Stimulated activated CD4-positive, alpha-beta T cell treated with anti-CD3 and anti-CD28 coated beads, Interleukin-1b, Interleukin-23, amount 100 ng/mL, for 24 hours (primary cell): ENCODE measurements at places on chromosomes 7 and 10.

DNA sequence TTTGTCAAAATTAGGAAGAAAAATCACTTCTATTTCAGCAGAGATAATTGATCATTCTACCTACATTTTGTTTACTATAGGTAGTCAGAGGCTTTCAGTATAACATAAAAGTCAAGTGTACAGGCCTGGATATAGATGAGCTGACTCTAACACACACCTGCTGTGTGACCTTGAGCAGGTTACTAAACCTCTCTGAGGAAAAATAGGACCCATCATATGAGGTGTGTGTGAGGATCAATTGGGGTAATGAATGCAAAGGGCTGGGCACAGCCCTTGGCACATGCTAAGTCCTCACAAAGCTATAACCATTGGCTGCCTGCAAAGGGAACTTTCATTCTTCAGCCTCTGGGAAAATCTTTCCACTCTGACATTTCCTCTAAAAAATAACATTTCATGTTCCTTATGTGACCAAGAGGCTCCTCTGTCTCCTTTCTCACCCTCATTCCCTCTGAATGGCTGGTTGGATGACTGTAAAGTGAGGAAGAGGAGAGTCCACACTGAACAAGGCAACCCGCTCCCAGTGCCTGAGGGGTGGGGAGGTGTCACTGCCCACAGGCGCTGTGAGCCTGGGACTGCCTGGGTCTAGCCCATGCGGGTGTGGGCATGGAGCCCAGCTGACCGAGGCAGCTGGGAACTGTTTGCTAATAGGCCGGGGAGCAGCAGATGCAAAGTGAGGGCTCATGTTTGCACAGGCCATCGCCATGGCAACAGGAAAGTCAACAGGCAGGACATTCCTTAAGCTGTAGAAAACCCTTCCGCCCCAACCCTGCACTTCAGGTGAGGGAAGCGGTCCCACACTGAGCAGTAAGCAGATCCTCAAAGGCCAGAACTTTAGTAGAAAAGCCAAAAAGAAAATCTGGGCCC is 36.8 kb downstream of the MYOF start:
- DNase-seq: no peak

DNA sequence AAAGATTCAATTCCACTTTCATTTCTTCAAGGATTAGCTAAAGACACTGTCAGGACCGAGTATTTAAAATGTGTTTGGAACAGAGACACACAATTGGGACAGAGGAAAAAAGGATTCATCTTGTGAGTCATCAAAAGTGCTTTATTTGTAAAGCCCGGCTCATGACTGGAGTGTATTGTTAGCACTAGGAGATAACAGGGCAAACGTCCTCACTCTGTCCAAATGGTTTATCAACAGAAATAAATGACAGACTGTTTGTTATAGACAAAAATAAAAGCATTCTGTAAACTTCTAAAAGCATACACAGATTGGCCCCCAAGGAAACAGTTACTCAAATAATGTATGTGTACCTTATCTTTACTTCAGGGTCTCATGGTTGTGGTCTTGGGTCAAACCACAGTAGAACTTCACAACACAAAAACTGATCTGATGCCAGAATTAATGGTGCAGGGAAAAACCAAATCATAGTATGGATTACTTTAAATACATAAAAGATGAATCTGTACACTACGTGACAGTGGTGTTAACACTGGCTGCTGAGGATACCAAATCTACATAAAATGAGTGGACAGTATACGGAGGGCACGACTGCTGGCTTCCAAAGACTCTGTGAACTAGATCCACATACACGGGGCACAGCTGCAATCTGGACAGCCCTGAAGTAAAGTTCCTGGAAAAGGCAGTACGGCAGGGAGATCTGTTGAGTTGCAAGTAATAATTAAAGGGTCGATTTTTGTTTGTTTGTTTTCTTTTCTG is 179.4 kb downstream of the PIP4K2A start:
- DNase-seq: no peak

DNA sequence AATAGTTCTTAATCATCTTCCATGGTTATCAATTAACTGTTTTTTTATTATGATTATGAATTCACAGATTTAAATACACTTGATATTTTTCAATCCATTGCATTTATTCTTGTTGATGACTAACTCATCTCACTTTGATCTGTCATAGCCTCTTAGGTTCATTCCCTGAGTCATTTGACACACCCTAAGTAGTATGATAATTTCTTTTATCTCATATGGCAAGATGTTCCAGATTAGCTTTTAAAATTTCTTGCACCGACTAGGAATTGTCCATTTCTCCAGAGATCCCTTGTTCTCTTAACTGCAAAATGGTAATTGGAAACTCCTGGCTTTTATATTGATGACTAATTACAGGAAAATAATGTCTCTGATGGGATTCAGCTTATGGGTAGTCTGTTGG is 87.6 kb upstream of the CCDC6 start:
- no peak for DNase-seq

GRCh38 chr7:27053153-27053552 is 42.6 kb downstream of the HOXA1 start:
- no peak for DNase-seq

GRCh38 chr10:79335470-79336235 is 11.6 kb upstream of the PPIF start:
- DNase-seq: no peak

DNA sequence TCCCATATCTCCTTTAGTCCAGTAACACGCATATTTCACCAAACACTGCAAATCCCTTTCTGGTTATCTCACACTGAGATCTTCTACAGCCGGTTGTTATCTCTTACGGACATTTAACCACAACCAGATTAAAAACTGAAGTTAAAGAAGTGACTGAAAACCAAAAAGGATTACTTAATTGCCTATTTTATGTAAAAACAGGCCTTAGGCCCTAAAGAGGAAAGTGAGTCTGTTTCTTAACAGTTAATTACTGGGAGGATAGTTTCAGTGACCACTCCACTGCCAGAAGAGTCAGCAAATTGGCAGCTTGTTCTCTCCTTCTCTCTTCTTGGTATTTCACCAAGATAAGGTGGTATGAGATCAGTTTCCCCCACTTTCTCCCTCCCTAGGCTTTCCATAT is 161.9 kb upstream of the MEOX2 start:
- DNase-seq: no peak

DNA sequence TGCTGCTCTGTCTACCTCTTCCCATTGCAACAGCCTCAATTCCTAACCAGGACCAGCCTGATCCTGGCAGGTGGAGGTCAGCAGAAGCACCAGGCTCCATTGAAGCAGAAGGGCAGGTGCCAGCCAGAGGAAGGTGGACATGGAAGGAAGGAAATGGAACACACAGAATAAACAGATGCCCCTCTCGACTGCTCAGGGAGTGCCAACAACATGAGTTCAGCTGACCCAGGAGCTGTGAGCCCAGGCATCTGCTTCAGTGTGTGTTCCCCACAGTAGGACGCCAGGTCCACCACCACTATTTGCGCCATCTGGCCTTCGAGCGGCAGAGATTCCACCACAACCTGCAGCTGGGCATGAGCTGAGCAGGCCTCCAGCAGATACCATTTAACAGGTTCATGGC is 56.7 kb downstream of the GPAM start:
- DNase-seq: no peak

DNA sequence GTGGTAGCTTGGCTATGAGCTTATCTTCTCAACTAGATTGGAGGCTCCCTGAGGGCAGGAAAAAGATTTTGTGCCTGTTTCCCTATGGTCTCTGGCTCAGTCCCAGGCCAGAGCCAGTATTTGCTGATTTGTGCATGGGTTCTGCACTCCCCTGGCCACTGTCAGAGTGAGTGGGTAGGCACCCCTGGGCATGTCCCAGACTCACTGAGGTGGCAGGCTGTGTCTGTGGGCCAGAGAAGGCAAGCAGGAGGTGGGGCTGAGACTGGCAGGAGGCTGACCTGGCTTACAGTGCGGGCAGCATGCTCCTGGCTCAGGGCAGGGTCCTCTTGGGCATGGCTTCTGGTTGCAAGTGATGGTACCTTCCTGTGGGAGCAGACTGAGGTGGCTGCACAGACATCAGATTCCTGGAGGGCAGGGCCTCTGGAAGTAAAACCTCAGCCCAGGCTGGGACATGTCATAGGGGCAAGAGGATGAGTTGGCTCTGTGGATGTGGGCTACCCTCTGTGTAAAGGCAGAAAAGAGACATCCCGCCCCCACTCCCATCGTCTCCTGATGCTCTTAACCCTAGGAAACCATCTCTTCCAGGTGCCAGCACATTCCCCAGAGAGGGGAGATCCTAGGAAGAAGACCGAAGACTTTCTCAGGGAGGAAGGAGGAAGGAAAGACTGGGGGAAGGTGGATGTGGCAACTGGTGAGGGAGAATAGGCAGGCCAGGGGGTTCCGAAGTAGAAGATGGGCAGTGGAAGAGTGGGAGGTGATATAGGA is 4.3 kb downstream of the KCP start:
- no peak for DNase-seq

GRCh38 chr7:100221231-100221718 is 1.5 kb downstream of the PVRIG start:
- no peak for DNase-seq

GRCh38 chr7:12573885-12574284 is 3.4 kb downstream of the SCIN start:
- no peak for DNase-seq

GRCh38 chr7:64688988-64689387 is 23.1 kb downstream of the ZNF107 start:
- DNase-seq: no peak

- no peak for DNase-seq
These were observed 271.6 kb downstream of the ELFN1 start for GRCh38 chr7:1941464-1942242.

DNA sequence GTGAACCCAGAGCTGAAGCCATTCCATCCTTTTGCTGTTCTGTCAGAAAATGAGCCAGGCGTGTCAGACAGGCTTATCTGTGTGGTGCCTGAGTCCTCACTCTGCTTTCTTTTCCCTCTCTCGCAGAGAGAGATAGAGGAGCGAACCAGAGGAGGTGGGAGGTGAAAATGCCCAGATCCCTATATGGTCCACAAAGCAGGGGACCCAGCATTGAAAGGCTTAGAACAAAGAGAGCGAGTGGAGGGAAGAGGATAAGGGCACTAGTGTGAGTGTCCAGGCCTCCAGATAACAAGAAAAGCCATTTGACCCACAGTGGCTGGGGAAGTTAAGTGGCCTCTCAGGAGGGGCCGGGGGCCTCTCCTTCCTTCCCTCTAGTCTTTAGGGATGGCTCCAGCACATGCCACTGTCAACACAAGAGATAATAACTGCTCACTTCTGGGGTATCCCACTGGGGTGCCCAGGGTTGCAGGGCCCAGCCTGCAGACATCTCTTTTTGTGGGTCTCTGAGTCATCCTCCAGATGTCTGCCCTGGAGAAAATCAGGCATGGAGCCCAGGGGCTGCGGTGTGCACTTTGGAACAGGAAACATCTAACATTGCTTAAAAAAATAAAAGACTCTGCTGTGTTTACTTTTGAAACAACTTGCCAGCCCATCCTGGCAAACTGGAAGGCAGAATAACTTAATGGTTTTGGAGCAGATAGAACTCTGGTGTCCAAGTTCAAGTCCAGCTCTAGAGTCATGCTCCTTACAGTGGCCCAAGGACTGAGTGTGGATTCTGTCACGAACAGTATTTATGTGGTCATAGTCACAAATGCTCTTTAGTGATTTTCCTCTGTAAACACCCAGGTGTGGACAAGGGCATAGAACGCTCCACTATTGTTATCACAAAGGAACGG is 189.5 kb downstream of the CXCL12 start:
- DNase-seq: no peak

GRCh38 chr10:70418229-70418628 is 14.3 kb downstream of the EIF4EBP2 start:
- DNase-seq: no peak

- no peak for DNase-seq
These were observed 15.6 kb upstream of the SLC25A13 start for GRCh38 chr7:96337519-96337918.

DNA sequence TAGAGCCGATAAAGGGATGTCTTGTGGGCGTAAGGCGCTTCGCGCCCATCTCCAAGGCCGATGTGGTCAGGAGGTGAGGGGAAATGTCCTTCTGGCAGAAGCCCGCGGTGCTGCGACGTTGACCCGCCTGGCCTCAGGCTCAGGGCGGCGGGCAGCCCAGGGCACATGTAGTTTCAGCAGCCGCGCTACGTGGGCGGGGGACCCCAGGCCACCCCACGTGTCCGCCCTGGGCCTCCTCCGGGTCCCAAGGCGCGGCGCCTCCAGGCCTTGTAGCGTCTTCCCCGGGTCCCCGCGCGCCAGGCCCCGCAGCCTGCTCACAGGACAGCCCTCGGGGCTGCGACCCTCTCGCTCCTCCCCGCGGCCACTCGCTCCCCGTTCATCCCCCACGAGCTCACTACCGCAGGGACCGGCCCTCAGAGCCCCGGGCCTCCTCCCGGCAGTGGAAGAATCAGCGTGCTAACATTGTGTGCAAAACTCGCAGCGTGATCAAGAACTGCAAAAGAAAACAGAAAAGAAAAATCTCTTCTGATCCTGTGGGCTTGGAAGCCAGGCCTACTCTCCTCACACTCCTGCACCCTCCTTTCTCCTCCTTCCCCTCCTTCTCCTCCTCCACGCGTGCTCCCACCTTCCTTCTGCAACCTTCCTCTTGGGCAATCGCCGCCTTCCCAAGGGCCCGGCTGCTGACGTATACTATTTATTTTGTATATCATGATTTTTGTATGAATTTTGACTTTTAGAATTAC is 4.4 kb upstream of the TBX20 start:
- DNase-seq: no peak

DNA sequence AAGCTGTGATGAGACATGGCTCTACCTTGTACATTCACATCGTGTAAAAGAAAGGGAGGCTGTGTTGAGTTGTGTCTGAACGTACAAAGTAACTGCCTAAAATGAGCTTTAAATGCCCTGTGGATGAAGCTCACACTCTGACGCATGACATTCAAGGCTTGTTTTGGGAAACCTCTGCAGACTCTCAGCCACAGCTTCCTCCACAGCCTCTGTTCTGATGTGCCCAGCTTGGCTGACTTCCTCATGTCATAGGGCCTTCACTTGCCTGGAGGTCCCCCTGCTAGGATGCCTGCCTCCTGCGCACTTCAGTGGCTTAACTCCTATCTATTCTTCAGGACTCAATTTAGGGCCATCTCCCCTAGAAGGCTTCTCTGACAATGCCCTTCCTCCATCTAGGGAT is 230.0 kb upstream of the HABP2 start:
- no peak for DNase-seq

GRCh38 chr10:73937333-73938043 is 26.6 kb downstream of the PLAU start:
- DNase-seq: no peak

DNA sequence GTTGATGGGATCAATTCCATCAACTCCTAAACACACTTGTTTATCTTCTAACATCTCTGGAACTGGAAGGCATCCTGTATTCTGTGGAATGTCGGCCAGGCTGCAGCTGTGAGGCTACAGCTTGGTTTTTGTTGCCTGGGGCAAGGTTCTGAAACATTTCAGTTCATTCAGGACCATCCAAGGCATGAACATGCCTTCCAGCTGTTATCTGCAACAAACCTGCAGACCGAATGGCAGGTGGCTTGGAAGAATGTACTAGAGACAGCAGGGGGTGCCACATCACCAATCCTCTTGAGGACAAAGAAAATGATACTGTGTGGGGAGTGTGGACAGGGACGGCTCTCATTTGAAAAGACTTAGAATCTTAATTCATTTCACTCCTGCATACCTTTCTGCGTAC is 12.4 kb downstream of the PAPOLB start:
- no peak for DNase-seq

GRCh38 chr10:77667426-77668324 is 30.1 kb upstream of the KCNMA1 start:
- no peak for DNase-seq

GRCh38 chr10:116880716-116881482 is 31.6 kb downstream of the ENO4 start:
- no peak for DNase-seq
